ENCODE measurements at places on chromosomes 11 and 22.

DNA sequence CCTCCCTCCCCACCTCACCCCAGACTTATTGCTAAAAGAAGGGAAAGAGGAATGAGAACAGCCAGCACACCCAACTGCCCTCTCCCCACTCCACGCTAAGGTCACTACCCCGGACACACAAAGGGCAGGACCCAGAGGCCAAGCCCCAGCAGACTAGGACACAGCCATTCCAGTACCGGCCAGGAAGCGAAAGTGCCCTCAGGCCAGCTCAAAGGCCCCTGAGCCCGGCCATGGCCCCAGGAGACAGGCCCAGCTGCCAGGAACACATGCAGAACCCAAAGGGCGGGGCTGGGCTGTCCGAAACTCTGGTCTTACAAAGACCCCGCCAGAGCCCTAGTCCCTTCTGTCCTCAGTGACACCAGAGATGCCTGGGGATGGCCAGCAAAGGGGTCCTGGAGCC is 5.5 kb downstream of the RCOR2 start:
- no peak for DNase-seq

- no peak for DNase-seq
These were observed 46.7 kb downstream of the PACS1 start for GRCh38 chr11:66116576-66117361.

GRCh38 chr11:68275721-68276507 is 4.1 kb upstream of the C11orf24 start:
- DNase-seq = no peak

DNA sequence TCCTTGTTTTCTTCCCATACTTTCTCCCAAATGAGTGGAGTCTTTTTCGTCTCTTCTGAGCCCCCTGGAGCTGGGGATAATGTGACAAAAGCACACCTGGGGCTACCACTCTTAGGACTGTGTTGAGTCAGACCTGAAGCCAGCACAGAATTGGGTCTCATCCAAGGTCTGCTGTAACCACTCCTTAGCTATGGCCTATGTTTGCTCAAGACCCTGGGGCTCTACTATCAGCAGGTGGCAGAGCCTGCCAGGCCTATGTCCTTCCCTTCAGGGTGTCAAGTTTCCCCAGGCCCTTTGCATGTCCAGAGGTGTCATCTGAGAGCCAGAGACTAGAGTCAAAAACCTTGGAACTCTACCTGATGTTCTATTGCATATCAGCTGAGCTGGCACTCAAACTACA is 335.7 kb downstream of the DDX10 start:
- no peak for DNase-seq

- no peak for DNase-seq
These were observed 7.5 kb downstream of the DGCR8 start for GRCh38 chr22:20087319-20088262.

GRCh38 chr11:118398791-118399559 is 2.4 kb upstream of the ATP5MG start:
- no peak for DNase-seq

DNA sequence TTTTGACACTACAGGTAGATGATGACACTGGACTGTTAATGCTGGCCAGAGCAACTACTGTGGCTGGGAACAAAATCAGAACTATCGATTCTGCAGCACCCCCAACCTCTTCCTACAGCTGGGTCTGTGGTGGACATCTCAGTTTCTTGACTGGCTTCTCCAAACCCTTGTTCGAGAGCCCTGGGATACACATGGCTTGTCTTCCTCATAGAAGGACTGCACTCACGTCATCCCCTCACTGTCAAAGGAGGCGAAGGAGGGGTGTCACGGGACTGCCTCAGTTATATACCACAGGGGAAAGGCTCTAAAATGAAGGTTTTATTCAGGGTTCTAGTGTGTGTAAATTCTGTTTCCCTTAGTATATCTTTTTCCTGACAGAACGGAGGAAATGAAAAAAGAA is 44.9 kb downstream of the PITPNB start:
- no peak for DNase-seq

GRCh38 chr11:111514216-111515031 is at the start of gene HOATZ:
HOATZ (plus strand) TSS chr11:111514778; CDS start chr11:111514785, 7 bp downstream.
- DNase-seq = no peak

DNA sequence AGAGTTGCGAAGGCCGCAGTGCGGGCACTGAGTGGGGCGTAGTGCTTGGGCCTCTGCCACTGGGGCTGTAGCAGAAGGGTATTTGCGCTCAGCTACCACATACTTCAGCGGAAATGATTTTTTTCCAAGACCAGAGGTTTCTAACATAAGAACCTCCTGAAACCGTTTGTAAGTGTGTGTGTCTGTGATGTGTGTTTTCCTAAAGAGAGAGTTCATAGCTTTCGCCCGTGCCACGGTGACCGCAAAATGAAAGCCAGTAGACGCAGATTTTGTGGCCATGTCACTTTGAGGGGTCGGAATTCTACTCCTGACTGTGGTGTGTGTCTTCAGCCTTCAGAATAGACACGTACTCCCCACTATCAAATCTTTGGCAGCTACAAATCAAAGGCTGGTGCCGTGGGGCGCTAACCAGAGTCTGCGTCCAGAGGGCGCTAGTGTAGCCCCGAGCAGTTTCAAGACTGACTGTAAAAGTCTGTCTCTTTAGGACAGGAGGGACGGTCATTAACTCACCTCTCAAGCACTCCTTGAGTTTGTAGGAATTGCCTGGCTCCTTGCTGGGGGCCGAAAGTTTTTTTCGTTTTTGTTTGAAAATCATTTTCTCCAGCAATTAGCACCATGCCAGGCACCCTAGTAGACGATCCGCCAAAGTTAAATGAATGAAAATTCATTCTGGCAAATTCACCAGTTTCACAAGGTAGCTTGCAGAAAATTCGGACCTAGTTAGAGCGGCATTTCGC is 2.5 kb upstream of the CALCA start:
- peak; percentile 67 for DNase-seq

- no peak for DNase-seq
These were observed 82.6 kb downstream of the ARHGAP20 start for GRCh38 chr11:110629594-110629993.

- no peak for DNase-seq
These were observed 7.2 kb downstream of the FRMD8 start for GRCh38 chr11:65393513-65394079.

- DNase-seq = no peak
These were observed 4.1 kb downstream of the ST3GAL4 start for GRCh38 chr11:126359431-126360048.

- no peak for DNase-seq
These were observed 107.5 kb upstream of the SESN3 start for GRCh38 chr11:95338430-95338991.

GRCh38 chr11:19829109-19829837 is 116.6 kb downstream of the NAV2 start:
- DNase-seq = no peak

DNA sequence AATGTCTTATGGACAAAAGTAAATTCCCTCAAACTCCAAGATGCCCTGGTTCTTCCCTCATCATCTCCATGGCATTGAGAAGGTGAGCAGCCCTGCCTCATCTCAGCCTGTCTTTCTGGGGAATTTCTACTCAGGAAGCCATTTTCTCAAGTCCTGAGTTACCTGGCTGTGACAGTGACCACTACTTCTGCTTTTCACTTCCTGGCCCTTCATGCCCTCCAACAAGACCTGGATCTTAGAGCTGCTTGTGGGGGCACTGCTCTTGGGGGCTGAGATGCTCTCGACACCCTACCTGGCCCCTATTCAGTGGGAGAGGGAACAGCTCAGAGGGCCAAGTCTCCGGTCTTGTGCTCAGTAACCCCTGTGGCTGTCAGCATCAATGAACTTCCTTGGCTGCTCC is 5.5 kb upstream of the IGSF22 start:
- DNase-seq = no peak

- DNase-seq = no peak
These were observed 178.7 kb upstream of the CADM1 start for GRCh38 chr11:115682888-115683287.

DNA sequence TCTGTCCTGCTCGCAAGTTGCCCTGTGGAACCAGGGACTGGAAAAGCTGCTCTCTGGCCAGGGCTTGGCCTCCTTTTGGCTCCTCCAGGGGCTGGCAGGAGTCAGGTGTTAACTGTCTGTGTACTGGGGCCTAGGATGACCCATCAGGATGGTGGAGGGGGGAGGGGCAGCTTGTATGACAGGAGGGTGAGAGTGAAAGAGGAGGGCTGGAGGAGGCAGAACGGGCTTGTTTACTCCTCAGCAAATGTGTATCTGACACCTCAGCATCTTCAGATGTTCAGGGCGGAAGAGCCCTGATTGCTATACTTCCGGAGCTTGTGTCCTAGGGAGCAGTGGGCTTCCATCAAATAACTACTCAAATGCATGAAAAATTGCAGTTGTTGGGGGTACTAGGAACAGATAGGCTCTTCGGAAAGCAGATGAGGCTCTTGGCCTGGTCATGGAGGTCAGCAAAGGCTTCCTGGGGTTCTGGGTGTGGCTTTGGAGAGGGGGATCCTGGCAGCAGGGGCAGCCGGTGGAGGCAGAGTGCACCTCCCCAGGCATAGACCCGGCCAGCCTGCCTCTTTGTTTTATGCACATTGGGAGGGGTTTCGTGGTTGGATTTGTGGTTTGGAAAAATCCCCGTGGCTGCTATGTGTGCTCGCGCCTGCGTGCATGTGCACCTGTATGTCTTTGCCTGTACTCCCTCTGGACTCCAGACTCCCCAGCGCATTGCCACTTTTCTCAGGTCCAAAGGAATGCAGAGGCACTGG is 31.2 kb downstream of the CD82 start:
- DNase-seq = no peak

GRCh38 chr11:71200172-71200716 is 52.1 kb downstream of the SHANK2 start:
- no peak for DNase-seq

DNA sequence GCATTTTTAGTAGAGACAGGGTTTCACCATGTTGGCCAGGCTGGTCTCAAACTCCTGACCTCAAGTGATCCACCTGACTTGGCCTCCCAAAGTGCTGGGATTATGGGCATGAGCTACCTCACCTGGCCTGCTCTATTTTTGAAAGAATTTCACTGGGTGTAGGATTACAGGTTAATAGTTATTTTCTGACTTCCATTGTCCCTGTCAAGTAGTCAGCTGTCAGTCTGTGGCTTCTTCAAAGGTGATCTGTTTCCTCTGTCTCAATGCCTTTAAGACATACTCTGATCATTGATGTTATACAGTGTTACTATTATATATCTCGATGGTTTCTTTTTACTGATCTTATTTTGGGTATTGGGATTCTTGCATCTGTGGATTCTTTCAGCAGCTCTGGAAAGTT is 10.1 kb upstream of the EXT2 start:
- DNase-seq = no peak

DNA sequence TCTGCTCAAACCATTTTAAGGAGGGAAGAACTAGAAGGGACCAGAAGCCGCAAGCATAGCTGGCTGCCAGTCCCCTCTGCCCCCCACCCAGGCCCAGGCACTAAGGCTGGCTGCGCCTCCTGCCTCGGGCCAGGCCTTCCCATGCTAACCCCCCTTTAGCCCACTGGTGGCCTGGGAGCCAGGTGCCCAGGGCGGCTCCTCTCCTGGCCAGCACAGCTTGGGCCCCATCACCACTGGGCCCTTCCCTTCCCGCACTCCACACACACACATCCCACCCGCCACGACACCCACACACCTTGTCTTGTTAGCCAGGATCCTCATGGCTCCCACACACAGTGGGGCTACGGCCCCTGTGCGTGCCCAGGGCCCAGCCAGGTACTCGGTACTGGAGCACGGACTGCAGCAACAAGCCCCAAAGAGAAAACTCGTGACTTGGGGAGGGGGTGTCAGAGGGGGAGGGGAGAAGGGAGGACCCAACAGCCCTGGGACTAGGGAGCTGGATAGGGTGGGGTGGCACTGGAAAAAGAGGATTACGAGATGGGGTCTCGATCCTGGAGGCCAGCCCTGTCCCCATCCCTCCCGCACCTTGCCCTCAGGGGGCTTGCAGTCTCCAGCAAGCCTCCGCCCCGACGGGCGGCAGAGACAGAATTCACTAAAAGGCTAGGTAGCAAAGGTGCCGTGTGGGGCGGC is 16.0 kb downstream of the BCL9L start:
- no peak for DNase-seq

DNA sequence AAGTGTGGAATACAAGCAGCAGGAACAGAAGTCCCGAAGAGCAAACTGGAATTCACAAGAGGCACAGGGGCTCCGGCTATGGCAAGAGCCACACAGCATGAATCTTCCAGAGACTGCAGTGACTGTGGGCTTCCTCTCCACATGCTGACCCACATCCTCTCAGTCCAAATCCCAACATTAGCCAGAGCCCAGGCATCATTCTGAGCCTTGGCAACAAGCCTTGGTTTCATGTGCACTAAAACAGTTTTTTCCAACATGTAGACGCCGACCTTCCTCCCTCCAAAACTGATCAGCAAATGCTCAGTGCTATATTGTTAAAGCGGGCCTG is 91.7 kb upstream of the CSNK2A3 start:
- no peak for DNase-seq

GRCh38 chr11:61950035-61950547 is at the start of gene BEST1:
BEST1 (plus strand) TSS chr11:61950351; CDS start chr11:61951807, 1,456 bp downstream.
- no peak for DNase-seq

DNA sequence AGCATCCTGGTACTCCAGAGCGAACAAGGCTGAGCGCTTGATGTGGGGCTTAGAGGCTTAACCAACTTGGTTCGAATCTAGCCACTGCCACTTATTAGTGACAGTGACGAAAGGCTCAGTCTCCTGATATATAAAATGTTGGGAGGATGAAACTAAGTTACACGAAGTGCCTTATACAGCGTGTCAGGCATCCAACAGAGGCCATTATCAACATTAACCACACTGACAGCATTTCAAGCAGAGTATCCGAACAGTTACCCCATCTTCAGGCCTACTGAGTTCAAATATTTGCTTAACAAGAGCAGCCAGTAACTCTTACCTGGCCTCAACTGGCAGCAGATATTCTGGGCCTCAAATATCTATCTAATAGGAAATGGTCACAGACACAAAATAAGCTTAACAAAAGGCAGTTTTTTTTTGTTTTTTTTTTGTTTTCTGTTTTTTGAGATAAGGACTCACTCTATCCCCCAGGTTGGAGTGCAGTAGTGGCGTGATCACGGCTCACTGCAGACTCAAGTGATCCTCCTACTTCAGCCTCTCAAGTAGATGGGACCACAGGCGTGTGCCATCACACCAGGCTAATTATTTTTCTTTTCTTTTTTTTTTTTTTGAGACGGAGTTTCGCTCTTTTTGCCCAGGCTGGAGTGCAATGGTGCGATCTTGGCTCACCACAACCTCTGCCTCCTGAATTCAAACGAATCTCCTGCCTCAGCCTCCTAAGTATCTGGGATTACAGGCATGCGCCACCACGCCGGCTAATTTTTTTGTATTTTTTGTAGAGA is 2.9 kb downstream of the SERPIND1 start:
- DNase-seq = no peak
